ENCODE measurements at places on chromosomes 6 and 20.

- DNase-seq: no peak
These were observed 545.7 kb downstream of the PRKN start for GRCh38 chr6:162181741-162182401.

- DNase-seq: peak; percentile 82
These were observed 38.1 kb downstream of the GNAS start for GRCh38 chr20:58890518-58891085.

GRCh38 chr6:90074161-90074850 lies 180.0 kb downstream of the GJA10 start:
- no peak for DNase-seq

GRCh38 chr20:15708984-15709598 lies 864.2 kb downstream of the KIF16B start:
- DNase-seq: peak; percentile 79

GRCh38 chr20:14336686-14337085 lies 726 bp downstream of the FLRT3 start:
- DNase-seq: no peak

GRCh38 chr6:39327507-39327906 lies 5.0 kb upstream of the KCNK16 start:
- DNase-seq: no peak

DNA sequence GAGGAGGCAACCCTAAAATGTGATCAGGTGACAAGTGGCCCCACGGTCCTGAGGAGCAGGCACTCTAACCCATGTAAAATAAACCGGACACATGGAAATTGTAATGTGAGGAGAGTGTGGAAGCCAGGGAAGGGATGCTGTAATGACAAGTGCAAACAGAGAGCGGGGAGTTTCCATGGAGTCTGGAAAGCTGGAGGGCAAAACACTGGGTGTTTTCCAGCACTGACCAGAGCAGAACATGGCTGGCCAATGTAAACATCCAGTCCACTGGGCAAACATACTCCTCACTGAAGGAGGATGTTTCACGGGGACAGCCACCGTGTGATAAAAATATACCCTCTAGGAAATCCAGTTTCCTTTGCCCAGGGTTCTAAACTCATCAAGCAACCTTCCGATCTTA lies 219.0 kb upstream of the JARID2 start:
- DNase-seq: no peak

GRCh38 chr20:13546497-13547131 lies 92.1 kb downstream of the TASP1 start:
- DNase-seq: peak; percentile 88

DNA sequence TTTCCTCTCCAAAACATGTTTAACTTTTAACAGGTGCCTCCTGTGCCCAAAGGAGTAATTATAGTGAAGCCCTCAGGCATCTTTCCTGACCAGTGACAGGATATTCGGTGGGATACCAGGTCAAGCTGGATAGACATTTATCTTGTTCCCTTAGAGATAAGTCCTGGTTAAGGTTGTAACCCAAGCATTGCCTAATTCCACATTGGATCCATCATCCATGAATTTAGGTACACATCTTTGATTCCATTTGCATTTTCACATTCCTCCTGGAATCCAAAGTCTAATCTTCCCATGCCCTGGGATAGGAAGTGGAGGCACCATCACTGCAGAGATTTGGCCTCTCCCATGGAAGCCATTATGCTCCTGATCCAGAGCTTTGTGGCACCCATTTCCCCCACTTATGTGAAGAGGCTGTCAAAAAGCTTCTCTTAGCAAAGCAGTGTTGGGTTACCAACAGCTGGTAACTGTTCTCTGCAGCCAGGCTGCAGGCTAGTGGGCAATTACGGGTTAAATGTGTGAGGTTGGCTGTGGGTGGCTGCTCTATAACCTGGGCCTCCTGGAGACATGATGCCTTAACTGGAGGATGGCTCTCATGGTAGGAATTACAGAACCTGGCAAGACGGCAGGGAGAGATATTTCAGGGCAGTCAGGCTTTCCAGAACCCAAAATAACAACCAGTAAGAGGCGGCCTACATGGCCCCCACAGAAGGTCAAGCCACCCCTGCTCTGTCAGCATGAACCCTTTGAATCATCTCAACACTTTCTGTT lies 96.9 kb upstream of the VGLL2 start:
- no peak for DNase-seq

DNA sequence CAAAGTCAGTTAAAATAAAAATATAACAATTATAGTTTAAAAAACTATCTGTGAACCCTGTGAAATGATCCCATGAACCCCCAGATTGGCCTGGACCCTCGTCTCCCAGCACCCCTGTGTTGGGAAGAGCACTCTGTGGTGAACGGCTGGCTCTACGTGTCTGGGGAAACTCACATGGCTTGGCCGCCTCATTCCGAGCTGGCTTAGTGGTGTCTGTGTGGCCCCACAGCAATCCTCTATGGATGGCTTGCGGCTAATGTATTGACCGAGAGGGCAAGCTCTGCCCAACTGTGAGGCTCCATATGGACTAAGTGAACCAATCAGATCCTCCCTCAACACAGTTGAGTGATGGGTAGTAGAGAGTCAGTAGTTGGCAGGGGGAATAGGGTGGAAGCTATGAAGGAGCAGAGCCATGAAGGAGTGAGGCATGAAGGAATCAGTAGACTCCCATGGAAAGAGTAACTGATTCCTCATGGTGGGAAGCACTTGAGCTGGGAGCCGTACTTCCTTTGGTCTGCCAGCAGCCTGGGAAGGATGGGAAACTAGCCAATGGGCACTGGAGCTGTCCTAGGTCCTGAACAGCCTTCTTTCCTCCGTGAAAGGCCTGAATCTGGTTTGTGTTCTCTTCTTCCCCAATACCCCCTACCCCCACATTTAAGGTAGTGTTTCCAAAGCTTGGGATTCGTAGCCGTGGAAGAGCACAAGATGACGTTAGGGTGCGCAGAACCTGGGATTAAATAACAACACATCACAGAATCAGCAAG lies 21.6 kb upstream of the ZNF831 start:
- no peak for DNase-seq

- DNase-seq: peak; percentile 96
These were observed at the start of gene RNF8 for GRCh38 chr6:37353761-37354525. TSS of gene RNF8 (plus strand) at chr6:37353983. CDS start at chr6:37354165, 182 bp downstream.

DNA sequence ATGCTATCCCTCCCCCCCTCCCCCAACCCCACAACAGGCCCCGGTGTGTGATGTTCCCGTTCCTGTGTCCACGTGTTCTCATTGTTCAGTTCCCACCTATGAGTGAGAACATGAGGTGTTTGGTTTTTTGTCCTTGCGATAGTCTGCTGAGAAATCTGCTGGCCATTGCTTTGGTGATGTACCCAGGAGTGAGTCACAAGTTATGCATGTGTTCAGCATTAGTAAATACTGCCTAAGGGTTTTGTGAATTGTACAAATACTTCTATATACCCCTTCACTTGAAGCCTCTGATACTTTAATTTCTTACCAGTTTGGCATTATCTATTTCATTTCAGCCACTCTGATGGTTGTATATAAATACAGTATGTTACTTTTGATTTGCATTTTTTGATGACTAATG lies 711.3 kb upstream of the GJE1 start:
- no peak for DNase-seq

GRCh38 chr6:36954262-36954931 lies at the start of gene PI16:
TSS of gene PI16 (plus strand) at chr6:36954738. CDS start at chr6:36954761, 23 bp downstream.
- peak; percentile 47 for DNase-seq

DNA sequence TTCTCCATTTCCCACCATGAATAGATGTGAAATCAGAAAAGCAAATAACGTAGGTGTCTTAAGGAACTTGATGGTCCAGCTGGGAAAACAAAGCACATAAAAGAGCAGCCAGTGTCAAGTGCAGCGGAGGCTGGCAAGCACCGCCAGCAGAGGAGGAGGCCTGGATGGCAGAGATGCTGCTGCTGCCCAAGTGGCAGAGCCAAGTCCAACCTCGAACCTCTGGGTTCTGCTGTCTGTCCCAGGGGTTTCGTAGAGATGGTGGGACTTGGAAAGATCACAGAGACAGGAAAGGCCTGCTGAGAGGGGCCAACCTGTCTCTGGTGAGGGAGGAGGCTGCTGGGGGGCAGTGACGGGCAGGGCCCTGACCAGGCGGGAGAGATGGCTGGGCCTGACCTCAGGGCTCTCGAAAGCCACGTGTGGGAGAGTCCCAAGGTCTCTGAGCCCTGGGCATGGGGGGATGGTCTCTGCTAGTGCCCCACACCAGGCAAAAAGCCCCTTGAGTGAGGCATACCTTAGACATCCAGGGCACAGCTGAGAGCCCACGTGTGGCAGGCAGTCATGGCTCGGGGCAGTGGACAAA lies 77.3 kb downstream of the TCP11 start:
- no peak for DNase-seq

- no peak for DNase-seq
These were observed 81.7 kb downstream of the DNAH8 start for GRCh38 chr6:38796850-38797249.

DNA sequence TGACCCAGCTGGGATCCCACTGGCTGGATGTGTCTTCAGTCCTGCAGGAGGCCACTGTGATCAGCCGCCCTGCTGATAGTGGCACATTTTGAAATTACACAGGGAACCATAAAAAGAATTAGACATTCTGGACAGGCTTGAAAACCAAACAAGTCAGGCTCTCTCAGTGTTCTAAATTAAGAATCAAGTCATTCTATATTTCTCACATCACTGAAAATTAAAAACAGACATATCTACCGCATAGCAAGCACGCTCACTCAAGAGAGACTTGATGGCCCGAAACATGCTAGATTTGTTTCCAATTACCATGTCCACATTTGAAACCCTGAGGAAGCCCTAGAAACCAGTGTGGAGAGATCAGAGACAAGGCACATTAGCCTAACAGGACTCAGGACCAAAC lies 57.7 kb downstream of the NFATC2 start:
- no peak for DNase-seq

GRCh38 chr6:63584566-63584965 lies 12.3 kb downstream of the LOC128125822 start:
- DNase-seq: no peak

DNA sequence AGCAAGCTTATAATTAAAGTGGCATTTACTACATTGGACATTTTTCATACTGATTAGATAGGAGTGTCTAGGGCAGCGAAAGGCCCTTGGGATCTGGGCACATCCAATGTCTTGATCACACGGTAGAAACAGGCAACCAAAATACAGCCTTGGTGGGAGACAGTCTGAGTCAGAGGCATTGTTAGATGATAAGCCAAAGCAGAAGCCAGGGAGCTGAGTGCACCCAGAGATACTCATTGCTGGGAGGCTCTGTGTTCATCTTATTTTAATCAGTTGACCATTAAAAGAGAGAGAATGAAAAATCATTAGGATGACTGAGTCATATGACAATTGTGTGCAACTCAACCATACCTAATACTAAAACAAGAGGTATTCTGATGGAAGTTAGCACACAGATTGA lies 109.5 kb downstream of the LCA5 start:
- no peak for DNase-seq

- no peak for DNase-seq
These were observed 108.5 kb downstream of the MAN1A1 start for GRCh38 chr6:119241111-119241465.

GRCh38 chr6:44624936-44625573 lies 237.5 kb downstream of the CDC5L start:
- no peak for DNase-seq

DNA sequence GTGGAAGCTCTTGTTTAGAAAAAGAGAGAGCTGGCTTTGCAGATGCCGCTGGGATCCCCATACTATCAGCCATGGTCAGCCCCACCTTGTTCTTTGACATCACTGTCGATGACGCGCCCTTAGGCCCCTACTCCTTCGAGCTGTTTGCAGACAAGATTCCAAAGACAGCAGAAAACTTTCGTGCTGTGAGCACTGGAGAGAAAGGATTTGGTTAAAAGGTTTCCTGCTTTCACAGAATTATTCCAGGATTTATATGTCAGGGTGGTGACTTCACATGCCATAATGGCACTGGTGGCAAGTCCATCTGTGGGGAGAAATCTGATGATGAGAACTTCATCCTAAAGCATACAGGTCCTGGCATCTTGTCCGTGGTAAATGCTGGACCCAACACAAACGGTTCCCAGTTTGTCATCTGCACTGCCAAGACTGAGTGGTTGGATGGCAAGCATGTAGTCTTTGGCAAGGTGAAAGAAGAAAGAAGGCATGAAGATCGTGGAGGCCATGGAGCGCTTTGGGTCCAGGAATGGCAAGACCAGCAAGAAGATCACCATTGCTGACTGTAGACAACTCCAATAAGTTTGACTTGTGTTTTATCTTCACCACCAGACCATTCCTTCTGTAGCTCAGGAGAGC lies 2.4 kb upstream of the BLCAP start:
- DNase-seq: peak; percentile 15

DNA sequence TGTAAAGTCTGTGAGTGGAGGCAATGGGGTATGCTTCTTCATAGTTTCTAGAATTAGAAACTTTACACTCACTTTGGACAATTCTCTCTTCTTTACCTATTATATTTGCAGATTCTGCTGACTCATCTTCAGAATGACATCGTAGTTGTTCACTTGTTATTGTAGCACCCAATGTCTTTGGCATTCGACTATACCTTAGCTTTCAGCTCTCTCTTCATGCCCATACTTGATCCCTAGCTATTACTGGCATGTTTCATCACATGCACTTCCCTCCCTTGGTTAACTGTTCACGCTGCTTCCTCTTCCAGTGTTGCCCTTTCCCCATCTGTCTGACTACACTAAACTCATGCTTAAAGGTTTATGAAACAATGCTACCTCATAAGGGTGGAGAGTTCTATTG lies 298.1 kb upstream of the TCF21 start:
- DNase-seq: no peak

DNA sequence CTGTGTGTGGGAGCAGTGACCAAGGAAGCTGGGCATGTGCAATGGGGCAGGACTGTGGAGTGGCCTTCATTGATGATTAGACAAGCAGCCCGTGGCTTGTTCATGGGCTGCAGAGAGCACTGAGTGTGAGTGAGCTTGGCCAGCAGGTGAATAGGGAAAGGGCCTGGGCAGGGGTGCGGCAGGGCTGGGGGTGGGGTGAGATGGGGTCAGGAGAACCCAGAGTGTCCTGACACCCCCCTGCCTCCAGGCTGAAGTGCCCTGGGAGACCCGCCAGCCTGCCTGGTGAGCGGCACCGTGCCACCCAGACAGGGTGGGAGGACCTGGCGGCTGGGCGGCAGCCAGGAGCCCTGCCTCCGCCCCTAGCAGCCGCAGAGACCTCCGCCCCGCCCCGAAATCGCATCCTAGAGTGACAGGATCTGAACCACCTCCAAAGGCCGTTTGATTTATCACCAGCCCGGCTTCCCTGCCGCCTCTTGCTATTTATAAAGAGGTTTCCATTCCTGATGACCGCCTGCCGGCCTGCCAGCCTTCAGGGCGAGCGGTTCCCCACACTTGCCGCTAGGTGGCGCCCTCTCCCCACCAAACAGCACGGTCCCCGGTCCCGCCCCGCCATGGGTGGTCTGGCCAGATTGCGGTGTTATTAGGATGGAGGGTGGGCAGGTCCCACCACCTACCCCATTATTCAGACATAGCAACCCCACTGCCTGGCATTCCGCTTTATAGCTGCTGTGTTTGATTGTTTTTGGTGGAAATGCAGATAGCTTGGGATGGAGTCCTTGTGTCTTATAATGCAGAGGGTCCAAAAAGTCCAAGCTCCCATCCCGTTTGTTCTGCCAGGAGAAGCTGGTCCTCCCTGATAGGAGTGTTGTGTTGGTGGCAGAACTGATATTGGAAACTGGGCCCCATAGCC lies 3.5 kb downstream of the MYLK2 start:
- peak; percentile 95 for DNase-seq

- DNase-seq: no peak
These were observed 62.3 kb upstream of the TRAF3IP2 start for GRCh38 chr6:111667931-111668330.
